ENCODE measurements at places on chromosomes 7 and 10.

DNA sequence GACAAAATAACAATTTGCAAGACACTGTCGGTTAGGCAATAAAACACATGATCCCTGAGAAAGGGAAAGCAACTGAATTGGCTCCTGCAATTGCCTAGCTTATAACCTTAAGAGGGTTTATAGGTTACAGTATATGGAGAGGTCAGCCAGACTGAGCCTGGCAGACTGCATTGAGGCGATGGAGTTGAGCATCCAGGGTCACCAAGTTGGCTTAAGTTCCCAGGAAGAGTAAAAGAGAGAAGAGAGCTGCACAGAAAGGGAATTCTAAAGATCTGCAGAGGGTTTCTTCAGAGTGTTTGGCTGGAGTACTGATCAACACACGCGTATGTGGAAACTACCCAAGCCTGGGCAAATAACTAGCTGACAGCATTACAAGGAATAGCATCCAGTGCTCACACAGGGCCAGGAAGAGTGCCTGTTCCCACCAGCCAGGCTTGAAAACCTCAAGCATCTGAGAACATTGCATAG lies 11.2 kb downstream of the ANKMY2 start:
- DNase-seq, result no peak

- DNase-seq, result no peak
Measured at GRCh38 chr10:84583501-84583900, 255.1 kb downstream of the CCSER2 start.

- DNase-seq, result no peak
Measured at GRCh38 chr10:89379103-89379502, 1.2 kb downstream of the IFIT1B start.

GRCh38 chr7:156650042-156650441 lies 9.5 kb downstream of the RNF32 start:
- no peak for DNase-seq

DNA sequence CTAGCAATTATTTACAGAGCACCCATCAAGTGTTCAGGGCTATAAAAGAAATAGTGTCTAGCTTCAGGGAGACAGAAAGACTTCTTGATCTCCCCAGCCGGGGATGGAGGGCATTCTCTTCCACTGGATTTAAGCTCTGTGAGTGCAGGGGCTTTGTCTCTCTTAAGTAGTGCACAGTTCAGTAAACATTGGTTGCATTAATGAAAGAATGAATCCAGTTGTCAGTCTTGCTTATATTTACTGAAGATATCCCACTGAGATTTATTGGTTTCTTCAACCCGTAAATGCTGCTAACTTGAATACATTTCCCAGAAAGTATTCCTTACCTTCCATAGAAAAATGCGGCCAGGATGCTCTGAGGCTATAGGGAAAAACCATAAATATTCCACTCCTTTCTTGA lies 41.9 kb downstream of the AUTS2 start:
- DNase-seq, result no peak

- DNase-seq, result no peak
Measured at GRCh38 chr7:36637417-36637816, 86.9 kb downstream of the AOAH start.

DNA sequence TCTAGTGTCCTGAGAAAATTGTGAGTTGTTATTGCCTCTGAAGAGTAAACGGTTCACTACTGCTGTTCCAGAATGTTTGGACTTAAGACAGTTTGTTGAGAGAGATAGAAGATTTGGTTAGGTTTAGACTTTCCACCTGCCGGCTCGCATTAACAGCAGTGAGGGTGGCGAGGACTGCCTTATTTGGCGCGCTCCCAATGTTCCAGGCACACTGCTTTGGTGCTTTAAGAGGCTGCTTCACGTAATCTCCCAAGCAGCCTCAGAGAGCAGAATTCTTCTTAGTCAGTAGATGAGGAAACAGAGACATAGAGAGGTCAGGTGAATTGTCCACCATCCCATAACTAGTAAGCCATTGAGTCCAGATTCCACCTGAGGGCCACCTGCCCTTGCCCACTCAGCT lies 41.1 kb downstream of the GLRX3 start:
- no peak for DNase-seq

DNA sequence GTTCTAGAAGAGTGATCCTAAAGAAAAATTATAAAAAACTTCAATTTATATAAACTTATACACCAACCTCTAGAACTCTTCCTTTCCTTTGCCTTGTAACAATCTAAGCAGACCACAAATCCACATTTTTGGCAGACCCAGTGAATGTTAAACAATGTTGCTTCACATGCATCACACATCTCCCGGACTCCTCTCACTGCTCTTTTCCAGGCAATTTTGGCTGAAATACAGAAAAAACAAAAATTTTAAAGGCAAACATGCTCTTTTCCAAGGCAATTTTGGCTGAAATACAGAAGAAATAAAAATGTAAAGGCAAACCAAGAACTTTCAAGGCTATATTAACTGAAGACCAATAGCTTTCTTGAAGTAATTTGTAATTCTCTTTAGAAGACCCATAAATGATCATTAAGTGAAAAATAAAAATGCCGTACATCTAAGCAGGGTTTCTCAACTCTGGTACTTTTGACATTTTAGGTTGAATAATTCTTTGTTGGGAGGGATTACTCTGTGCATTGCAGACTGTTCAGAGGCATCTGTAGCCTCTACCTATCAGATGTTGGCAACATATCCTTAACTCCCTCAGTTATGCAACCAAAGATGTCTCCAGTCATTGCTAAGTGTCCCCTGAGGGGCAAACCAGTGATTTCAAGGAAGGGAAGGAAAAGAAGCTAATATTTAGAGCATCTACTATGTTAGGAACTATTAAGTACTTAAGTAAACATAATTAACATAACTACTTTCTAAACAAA lies 64.4 kb downstream of the NRBF2 start:
- no peak for DNase-seq

DNA sequence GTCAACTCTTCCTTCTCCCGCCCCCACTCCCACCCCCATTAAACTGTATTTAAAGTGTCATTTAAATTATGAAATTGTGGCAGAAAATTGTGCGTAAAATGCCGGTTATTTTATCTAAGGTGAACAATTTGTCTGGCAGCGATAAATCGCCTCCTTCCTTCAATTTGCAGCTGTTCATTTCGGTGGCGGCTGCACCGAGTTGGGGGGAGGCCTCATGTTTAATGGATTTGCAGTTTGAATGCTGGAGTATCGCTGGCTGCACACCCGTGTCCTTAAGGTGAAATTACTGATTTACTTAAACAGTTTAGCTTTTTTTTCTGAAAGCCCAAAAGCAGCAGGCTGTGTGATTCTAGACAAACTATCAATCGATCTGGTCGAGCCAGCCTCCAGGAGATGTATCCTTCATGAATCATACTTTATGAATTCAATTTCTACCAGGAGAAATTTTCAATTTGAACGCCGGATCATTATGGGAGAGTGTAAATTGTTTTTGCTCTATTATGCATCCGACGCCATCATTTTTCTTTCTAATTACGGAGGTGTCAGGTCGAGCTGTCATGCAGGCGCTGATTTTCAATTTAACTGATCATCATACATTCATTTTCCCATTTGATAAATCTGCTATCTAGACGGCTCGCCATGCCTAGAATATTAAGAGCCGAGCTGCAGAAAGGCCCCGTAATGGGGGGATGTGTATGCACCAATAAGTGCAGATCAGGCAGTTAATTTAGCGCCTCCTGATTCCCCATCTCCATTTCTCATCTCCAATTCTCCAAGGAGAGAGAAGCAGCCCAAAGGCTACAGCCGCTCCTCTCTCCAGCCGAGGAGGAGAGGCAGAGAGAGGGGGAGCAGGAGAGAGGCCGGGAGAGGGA lies 6.5 kb downstream of the UNCX start:
- no peak for DNase-seq

GRCh38 chr7:44264221-44264931 lies 61.0 kb downstream of the CAMK2B start:
- DNase-seq, result no peak

GRCh38 chr10:131853610-131853964 lies 47.2 kb upstream of the PPP2R2D start:
- no peak for DNase-seq

DNA sequence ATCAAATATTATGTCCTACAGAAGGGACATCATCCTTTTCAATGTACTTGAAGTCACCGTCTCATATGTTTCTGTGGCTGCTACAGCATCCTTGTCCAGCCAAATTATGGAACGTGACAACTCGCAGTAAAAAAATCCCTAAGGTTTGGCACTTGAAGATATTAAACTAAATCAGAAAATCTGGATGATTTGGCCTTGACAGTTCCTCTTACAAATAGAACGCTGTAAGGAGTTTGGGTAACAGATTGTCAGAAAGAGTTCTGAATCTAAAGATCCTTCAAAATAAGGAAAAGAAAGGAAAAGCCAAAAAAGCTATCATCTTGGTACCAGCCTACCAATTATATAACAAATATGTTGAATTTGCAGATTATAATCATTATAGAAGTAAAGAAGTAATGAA lies 21.0 kb downstream of the XRCC2 start:
- no peak for DNase-seq

DNA sequence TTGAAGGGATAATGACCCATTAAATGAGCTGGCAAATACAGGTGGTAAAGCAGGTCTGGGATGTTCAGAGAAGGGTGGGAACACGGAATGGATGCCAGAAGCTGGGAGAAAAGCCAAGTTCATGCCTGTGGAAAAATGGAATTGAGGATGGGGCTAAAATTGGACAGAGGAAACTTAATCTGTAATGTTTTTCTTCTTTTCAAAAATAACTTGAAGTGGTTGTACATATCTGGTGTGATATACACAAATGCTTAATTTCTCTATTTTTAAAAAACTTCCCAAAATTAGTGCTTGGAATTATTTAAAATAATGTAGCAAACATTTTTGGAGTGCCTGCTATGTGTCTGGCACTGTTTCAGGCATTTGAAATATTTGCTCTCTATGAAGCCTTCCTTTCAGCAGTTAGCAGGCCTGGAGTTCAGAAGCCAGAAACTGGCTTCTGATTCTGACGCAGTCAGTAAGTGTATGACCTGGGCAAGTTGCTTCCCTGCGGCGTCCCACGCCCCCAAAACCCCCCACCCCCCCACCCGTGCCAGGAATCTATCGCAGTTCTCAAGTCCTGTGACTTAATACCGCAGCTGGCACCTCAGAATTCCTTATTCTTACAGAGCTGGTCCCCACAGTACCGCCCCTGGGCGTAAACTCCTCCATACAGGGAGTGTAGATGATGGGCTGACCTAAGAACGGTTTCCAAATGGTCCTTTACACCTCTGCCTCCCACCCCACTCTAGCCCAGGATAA lies 828 bp upstream of the MALSU1 start:
- no peak for DNase-seq

DNA sequence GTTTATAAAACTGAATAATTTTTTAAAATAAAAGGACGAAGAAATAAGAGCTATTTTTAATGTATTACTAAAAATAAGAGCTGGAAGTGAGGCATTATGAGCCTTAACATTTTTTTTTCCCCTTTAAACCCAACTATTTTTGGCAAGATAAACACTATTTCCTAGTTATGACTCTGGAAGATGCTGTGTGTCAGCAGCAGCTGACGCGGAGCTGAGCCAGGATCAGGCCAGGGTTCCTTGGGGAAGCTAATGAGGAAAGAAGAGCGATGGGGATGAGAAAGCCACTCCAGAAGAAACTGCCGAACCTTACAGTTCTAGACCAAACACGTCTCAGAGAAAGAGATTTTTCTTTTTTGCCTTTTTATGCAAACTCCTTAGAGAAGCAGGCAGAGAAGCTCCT lies 85.9 kb downstream of the USP6NL start:
- DNase-seq, result no peak

DNA sequence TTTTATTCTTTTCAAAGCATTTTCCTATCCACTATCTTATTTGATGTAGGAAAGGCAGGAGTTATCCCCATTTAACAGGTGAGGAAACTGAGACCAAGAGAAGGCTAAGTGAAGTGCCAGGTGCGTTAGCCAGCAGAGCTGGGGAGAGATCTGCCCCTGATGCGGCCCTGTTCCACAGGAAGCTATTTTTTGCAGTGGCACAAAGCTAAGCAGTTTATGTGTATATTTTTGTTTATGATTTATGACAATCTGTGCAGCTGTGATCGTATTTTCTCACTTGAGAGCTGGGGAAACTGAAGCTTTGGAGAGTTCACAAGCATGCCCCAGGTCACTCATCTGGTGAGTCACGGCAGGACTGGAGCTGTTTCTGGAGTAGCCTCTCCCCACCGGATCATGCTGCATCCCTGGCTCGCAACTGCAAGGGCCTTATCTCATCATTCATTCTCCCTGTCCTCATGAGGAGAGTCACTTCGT lies 38.8 kb downstream of the SLC29A3 start:
- no peak for DNase-seq

DNA sequence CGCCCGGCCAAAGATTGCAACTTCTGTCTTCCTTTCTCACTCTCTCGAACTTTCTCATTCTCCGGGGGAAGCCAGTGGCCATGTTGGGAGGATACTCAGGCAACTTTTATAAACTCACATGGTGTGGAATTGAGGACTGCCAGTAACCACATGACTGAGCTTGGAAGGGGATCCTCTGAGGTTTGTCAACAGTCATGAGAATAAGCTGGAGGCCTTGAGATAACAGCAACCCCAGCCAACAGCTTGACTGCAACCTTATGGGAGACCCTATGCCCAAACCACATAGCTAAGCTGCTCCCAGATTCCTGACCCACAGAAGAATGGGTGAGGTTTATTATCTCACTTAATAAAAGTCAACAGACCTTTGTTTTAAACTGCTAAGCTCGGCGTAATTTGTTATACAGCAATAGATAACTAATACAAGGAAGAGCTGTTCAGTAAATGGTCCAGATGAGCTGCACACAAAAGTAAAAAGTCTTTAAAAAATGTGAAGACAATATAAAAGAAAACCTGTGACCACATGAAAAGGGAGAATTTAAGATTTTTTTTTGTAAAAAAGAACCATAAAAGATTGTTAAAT lies 9.6 kb downstream of the SYPL1 start:
- DNase-seq, result no peak

- DNase-seq, result no peak
Measured at GRCh38 chr7:127873715-127874636, 157.3 kb downstream of the LRRC4 start.

DNA sequence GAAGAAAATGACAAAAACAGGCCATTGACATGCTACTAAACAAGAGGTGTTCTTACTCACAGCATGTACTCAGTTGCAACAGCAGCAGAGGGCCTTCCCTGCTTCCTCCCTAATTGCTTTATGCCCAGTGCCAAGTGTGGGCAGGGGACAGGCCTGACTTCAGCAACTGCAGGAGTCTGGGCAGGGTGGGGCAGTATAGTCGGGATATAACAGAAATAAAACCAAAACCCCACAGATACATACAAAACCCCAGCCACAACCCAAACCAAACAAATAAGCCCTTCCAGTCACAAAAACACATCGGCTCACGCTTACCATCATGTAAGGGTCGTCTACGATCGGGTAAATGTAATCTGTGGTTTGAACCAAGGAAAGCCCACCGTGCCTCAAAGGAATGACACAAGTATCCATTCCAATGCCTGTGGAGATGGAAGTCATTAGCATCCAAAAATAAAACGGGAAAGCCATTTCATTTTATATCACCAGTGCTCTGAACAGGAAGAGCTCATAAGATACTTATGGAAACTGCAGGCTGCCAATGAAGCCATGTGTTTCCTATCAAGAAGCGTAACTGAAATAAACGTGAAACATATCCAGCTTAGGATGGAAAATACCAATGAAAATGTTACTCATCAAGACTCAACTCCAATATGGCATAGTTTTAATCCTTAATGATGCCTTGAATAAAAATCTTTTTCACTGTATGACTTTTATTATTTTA lies 9.5 kb downstream of the SEPHS1 start:
- no peak for DNase-seq
